ENCODE measurements at places on chromosomes 2 and 18.

DNA sequence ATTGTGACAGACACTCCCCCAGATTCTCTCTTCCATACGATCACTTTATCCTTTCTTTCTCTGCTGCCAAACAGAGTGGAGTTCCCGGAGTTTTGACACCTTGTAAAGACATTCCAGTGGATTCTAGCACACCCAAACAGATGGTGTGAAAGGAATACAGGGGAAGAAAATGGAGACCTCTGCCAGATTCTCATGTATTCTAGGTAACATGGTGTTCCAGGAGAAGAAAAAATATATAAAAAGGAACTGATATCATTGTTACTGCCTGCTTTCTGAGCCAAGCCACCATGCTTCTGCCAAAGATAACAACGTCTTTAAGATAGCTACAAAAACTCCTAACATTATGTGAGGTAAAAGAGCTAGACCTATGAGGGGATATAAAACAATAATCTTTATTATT is 136.5 kb downstream of the TXNL1 start:
- no peak for DNase-seq

- DNase-seq: no peak
Measured at GRCh38 chr2:202432776-202433175, 56.6 kb downstream of the BMPR2 start.

- no peak for DNase-seq
Measured at GRCh38 chr18:7452331-7452730, 114.8 kb upstream of the PTPRM start.

DNA sequence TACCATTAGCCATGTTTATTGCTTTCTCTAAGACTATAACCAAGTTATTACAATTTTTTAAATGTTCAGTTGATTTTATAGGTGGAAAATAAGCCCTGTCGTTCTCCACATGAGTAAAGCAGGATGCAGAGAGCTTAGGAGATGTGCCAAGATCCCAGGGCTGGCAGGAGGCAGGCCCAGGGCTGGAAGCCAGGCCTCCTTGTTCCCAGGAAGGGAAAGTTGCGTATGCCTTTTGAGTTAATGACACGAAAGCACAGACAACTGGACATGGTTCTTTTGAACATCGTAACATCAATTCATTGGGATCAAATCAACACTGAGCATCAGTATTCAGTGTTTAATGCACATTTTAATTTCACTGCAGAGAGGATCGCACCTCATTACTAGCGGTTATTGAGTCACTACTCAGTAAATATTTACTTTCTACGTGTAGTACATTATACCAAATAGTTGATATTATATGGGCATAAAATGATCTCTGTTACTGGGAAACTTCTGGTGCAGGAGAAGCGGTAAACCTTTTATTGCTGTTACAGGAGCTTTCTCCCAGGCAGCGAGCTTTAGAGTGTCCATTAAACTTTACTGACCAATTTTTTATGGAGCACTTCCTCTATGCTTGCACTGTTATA is 60.0 kb downstream of the RNF144A start:
- DNase-seq: no peak

DNA sequence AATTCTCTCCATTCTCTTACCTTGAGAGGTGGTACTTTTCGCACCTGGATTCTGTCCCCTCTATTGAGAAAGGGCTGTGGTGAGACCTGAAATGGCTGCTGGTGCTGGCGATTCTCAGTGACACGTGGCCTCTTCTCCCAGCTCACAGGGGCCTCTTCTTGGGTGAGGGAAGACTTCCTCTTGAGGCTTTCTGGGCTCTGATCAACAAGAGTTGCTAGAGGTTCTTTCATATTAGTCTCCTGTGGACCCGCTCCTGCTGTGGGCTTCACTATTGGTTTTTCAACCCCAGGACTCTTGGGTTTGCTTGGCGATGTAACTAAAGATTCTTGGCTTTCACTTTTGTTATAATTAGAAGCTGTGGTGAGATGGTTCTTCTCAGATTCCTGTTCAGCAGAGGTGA is 76.3 kb upstream of the DTNB start:
- DNase-seq: no peak

DNA sequence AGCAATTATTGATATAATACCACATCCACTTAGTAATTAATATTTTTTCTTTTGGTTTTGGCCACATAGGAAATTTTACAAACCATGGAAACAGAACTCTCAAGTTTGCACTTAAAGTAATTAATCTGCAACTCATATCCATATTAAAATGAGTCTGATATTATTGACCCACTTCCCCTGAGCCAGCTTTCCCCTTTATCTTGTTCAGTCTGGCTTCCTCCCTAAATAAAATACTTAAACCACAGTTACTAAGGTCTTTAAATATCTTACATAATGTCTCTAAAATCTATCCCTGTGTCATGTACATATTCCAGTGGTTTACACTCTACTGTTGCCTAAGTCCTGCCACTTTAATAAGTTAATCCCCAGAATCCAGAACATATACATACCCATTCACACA is 564.9 kb upstream of the FSHR start:
- DNase-seq: no peak

DNA sequence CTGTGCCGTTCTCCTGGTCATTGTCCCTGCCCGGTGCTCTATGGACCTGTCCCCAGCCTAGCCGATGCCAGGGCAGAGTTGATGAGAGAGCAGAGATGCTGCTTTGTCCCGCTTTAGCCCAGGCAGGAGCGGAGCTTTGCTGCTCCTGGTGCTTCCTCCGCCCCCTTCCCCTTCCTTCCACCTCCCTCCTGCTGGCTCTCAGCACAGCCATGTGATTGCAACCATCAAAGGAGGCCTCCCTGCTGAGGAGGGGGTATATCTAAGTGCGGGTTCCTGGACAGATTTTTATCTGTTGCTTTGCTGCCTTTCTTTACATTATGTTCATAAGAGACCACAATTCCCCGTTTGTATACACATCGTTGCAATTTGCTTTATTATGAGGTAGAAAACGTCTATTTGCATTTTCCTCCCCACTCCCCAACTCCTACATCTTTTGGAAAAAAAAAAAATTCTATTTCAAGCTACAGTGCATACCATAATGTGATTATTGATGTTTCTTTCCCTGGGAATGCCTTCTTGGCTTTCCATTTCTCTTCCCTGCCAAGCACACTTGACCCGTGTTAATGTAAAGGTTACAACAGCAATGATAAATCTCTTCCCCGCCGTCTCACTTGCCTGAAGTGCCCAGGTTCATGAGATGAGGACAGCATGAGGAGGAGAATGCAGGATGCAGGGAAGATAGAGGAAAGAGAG is 25.4 kb downstream of the ALPK2 start:
- DNase-seq: no peak
